Germinal center (tissue), 1 donor: ENCODE measurements at places on chromosomes 4 and X.

DNA sequence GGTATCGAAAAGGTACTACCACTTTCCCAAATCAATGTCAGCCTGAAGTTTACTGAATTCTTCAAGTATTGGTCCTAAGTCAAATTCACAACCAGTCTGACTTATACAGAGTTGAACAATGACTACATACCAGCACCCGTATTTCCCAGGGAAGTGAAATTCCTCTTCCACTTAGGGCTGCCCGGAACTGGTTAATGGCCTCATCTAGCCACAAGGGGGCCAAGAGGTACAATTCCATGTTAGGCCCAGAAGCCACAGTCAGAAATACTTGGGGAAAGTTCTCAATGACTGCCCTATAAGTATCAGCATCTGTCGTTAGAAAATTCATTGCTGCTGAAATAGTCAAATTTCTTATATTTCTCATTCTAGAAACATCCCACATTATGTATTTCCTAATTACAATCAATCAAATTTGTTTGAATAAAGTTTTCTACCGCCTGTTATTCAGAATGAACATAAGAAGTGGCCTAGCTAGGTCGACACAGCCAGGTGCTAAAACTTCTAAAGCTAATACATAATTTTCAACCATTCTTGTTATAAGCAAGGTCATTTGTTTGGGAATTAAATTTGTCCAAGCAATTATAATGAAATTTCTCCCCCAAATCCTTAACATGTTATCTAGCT, 5.6 kb upstream of the PCDH7 start:
- no peak for DNase-seq

GRCh38 chr4:108950158-108950915, 187.5 kb upstream of the ETNPPL start:
- DNase-seq: no peak

- DNase-seq: no peak
Measured at GRCh38 chr4:182339221-182339641, 96.0 kb downstream of the TENM3 start.

GRCh38 chr4:154869301-154869700, 88.2 kb downstream of the RBM46 start:
- DNase-seq: no peak

GRCh38 chr4:4820261-4820660, 39.2 kb upstream of the MSX1 start:
- no peak for DNase-seq

DNA sequence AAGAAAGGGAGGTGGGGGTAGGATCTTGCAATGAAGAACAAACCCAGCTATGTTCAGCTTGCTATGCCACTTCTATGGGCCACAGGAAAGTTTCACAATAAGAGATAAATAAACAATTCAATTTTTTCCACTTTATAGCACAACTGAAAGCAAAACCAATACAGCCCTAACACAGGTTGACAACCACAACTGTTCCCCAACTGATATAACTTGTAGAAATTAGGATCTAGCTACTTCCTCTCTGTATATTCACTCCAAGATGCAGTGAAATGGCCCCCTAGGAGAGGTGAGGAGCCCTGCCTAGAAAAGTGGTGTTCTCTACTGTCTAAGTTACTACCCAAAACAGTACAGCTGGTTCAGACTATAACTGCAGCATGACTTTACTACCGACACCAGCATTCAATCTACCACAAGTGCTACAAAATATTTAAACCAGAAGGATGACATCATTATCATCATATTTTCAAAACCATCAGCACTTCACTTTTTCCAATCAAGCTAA, 77.0 kb downstream of the FBXW7 start:
- DNase-seq: no peak
